Stimulated activated CD8-positive, alpha-beta memory T cell treated with anti-CD3 and anti-CD28 coated beads, Interleukin-15, amount 100 ng/mL, for 24 hours (primary cell): ENCODE measurements at places on chromosomes 4 and X.

GRCh38 chrX:42946544-42947194, 168.7 kb upstream of the PPP1R2C start:
- DNase-seq, result no peak

- DNase-seq, result no peak
Observed at GRCh38 chr4:26141911-26142638, 178.7 kb upstream of the RBPJ start.

DNA sequence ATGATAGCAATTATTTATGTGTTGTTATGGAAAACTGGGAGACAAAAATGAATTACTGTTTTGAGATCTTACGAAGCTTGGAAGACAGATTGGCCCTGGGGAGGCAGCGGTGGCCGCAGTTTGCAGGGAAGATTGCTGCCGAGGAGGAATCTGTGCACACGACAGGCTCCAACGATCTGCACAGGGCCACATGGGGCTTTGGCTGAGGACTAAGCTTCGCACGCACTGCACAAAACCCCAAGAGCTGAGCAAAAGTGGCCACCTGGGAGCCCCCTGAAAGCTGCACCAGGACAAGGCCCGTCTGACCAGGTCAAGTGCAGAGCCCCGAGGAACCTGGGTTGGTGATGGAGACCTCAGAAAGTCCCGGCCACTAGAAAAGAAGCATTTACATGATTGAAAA, 5.2 kb upstream of the PDE6B start:
- DNase-seq, result no peak

- no peak for DNase-seq
Observed at GRCh38 chr4:153245775-153246174, 41.5 kb downstream of the TRIM2 start.

- DNase-seq, result no peak
Observed at GRCh38 chr4:4752025-4752424, 107.4 kb upstream of the MSX1 start.

DNA sequence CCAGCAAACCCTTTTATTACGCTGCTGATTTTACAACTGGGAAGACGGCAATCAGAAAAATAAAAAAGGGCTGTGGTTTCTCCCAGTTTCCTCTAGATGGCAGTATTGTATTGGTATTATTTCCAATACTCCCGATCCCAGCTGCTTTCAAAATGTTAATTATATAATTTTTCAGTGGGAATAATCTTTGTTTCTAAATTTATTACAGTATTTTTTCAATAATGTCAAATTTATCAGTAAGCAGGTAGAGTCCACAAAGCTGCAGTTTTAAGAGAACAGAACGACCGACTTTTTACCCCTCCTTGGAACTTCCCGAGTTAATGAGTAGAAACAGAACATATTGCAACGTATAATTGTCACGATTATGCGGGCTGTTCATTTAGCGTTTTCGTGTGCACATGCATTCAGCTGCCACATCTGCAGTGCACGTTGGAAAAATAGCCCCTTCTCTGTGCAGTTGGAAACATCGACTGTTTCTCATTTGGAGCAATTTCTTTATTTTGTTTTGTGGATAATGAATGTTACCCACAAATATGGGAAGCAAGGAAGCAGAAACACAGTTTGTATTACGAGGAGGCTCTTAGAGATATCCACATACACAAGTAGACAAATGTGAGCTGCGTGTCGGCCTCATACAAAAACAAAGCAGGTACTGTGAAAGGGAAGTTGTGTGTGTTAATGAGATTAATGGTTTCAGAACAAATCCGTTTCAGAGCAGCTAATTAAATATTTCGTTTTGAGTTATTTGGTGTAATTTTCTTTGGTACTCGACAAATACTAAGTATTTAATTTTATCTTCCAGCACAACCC, 188.0 kb downstream of the STIM2 start:
- DNase-seq, result no peak

DNA sequence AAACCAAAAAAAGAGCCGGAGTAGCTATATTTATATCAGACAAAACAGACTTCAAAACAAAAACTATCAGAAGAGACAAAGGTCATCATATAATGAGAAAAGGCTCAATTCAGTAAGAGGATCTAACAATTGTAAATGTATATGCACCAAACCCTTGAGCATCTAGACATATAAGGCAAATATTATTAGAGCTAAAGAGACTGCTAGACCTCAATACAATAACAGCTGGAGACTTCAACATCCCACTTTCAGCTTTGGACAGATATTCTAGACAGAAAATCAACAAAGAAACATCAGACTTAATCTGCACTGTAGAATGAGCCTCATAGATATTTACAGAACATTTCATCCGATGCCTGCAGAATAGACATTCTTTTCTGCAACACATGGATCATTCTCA, 4.8 kb upstream of the PROM1 start:
- no peak for DNase-seq

DNA sequence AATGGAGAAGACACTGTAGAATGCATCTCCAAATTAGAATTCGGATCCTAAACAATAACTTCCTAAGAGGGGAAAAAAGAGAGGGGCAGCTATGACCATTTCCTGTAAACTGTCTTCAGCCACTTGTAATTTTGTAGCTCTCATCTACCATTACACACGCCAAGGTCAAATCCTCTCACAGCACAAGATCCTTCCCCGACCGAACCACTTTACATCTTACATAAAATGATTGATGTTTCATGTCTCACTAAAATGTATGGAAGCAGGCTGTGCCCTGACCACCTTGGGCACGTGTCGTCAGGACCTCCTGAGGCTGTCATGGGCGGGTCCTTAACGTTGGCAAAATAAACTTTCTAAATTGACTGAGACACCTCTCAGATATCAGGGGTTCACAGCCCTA, 24.1 kb upstream of the PBDC1 start:
- no peak for DNase-seq

GRCh38 chrX:137566746-137567679, 1.1 kb downstream of the ZIC3 start:
- DNase-seq, result no peak

DNA sequence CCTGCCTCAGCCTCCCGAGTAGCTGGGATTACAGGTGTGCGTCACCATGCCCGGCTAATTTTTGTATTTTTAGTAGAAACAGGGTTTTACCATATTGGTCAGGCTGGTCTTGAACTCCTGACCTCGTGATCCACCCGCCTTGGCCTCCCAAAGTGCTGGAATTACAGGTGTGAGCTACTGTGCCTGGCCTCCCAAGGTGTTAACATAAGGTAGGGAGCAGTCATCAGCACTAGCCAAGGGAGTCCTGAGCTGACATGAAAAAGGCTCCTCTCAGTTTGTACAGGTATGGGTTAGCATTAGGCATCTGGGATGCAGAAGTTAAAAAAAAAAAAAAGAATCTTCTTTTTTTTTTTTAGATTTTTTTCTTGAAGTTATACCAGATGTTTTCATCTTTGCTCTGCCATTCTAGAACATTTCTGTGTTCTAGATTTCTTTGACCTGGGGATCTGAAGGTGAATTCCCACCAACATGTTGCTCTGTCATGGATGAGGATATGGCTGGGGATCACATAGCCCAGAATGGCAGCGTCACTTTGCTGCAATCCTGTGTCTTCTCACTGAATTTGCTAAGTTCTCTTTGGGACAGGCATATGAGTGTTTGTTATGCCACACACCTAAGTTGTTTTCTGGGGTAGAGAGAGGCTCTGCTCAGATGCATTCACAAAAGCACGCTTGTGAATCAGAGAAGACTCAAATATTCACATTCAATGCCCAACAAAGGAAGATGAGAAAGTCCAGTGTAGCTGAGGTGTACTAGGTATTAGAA, 24.4 kb upstream of the PLA2G12A start:
- DNase-seq, result no peak

DNA sequence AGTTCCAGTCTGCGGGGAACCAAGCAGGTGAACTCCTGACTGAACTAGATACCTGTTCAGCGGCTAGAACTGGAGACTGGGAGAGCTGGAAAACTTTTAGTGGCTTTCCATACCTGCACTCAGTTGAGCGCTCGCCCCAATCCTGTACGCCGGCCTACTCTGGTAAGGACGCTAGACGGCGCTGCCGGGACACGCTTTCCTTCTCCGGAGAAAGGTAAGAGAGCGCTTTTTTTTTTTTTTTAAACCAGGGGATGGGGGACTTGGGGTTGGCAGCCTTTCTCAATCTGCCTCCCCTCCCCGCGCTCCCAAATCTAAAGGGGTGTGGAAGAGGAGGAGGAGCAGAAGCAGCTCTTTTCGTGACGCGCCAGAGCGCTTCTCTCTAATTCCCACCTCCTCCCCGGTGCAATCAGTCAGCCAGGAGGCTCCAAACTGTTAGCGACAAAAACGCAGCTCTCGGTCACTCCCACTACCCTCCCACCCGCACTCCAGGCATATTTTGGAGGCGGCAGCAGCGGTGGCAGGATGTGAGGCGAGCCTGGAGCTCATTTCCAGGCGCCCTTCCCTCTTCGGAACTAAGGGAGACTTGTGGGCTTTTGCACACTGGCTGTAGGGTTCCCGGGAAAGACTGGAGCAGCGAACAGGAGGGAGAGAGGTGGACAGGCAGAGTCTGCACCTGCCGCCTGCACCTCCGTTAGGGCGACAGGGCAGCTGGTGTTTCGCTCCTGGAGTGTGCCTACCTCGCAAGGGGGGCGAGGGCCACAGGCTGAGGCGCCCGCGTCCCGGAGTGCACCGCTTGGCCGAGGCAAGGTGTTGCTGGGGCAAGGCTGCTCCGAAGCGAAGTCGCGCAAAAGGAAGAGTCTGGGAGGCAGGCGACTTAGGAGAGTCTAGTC, at the start of gene IL1RAPL2:
Gene IL1RAPL2, plus strand, starts transcription at position 409 of the 890 bp plus-strand sequence.
- DNase-seq, result no peak

DNA sequence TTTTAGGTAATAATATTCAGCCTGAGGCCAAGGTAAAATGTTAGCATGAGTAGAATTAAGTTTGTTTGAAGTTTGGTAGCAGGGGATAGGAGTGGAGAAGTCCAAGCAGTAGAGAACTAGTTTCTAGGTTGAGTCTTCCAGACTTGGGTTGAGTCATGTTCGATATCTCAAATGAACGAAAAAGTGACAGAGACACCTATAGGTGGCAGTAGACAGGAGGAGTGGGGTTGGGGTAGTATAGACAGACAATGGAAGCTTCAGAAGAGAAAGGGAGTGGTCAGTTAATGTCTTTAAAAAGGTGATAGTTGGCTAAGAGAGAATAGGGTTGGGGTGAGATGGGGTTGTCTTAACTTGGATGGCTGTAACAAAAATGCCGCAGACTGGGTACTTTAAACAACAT, 58.7 kb upstream of the EMCN start:
- no peak for DNase-seq

DNA sequence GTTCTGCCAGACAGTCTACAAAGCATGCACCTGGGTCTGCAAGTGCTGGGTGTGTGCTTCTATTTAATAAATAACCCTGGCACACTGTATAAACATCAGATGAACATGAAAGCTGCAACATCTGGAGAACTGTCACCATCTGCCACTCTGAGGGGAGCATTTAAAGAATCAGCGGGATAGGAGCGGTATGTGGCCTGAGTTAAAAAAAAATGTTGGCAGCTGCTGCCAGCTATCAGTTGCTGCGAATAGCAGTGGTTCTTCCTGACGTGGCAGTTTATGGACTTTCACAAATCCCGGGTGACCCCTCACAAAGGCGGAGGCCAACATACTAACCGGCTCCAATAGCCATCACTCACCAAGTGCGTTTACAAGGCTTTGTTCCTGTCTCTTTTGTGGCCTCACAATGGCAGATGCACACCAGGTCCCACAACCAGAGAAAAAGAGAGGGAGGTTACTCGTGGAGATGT, 95.1 kb downstream of the RASL11B start:
- no peak for DNase-seq

DNA sequence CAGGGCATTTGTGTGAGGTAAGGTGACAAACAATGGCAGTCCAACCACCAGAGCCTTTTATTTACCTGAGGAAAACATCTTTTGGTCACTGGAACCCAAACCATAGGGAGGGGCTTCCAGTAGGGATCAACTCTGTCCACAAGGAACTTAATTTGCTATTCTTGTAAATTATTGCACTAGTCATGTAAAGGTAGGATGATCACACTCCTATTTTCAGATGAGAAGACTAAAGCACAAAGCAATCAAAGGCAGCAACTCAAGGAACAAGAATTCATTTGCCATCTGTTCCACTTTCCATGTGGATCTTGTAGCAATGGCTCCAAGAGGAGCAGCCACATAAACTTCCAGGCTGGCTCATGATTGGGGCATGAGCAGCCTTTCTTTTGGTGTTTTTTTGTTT, 35.3 kb downstream of the CD99L2 start:
- no peak for DNase-seq

- DNase-seq, result no peak
Observed at GRCh38 chr4:26344901-26345564, 24.2 kb downstream of the RBPJ start.

DNA sequence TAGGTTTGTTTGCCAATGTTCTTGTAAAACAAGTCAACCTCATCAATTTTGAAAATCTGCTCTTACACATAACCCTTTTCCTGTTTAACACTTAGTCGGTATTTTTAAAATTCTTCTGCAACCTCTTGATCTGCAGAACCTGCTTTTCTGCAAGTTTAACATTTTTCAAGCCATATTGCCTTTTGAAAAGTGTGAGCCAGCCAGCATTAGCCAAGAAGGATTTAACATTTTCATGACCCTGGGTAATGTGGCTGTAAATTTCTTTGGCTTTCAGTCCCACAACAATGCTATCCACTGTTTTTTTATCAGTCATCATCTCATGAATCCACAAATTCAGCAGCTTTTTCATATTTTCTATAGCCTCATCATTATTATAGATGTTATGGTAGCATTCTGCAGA, 956.5 kb downstream of the FAT4 start:
- no peak for DNase-seq
